Astrocyte of the hippocampus (primary cell): ENCODE measurements at places on chromosomes 4 and X.

DNA sequence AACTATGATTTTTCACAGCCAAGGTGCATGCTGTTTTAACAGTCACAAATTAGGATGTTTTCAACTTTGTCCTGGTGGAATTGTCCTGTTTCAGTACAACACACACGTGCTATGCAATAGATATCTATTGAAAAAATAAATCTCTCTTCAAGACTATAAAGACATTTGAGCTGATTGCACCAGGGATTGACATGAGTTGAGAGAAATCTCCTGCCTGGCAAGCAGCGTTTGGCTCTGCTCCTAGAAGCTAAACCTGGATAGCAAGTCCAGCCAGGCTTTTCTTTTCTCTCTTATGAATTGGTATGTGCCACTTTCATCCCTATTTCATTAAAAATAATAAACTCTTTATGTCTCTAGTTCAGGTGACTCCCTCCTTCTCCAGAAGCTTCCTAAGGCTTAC is 16.6 kb upstream of the NPNT start:
- DNase-seq = no peak

DNA sequence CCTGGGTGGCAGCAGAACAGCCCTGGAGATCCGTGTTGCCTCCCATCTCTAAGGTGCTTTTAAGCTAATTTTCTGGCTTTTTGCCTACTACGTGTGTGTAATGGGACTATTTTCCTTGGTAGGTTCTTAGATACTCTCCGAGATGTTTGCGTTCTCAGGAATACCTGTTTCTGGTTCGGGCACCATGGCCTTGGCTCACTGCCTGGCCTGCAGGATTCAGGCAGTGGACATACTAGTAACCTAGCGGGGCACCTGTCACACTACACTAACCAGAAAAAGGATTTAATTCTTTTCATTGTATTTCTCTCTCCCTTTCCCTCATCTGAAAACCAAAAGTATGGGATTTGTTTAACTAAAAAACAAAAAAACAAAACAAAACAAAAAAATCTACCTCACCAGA is 29.2 kb downstream of the FHIP1A start:
- DNase-seq = no peak

DNA sequence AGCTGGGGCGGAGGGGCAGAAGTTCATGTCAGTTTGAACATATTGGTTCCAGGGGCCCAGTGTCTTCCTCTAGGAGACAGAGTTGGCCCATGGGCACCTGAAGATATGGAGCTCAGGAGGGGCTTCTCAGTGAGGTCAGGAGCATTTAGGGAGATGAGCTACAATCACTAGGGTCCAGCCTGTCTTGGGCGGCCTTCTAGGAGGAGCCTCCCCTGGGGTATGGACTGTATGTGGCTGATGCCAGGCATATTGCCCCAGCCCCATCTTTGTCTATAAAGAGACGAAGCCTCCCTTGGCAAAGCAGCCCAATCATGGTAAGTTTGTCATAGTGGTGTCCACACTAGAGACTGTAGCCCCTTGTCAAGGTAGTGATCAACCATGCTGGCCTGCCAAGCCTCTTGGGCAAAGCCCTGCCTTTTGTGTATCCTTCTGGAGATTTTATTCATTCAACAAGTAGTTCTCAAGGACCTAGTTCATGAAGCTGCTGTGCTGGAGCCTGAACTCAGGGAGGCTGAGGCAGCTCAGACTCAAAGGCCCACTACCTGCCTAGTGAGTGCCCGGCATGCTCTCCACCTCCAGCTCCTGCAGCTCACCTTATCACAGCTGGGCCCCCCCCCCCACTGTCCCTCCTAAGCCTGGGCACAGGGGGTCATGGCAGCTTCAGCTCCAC is 5.4 kb upstream of the CNGA2 start:
- no peak for DNase-seq

DNA sequence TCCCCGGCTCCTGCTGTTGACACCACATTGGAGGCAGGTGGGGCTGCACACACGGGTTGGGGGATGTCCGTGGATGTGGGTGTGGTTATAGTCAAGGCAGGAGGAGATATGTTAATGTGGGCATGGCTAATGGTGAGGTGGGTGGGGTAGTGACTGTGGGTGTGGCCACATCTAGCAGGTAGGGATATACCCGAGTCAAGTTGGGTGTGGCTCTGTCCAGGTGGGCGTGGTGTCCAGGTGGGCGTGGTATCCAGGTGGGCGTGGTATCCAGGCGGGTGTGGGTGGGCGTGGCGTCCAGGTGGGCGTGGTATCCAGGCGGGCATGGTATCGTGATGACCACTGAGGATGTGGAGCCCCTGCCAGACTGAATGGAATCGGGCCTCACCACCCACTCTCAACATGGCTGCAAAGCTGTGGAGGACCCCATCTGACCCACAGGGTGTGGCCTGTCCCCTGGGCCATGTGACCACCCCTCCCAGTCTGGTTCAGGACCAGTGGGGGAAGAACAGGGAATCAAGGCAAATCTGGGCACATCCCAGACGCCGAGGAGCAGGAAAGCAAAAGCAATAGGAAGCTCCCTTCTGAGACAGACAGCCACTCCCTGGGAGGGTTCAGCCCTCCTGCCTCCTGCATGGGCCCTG is 21.0 kb downstream of the MAN2B2 start:
- DNase-seq = no peak

DNA sequence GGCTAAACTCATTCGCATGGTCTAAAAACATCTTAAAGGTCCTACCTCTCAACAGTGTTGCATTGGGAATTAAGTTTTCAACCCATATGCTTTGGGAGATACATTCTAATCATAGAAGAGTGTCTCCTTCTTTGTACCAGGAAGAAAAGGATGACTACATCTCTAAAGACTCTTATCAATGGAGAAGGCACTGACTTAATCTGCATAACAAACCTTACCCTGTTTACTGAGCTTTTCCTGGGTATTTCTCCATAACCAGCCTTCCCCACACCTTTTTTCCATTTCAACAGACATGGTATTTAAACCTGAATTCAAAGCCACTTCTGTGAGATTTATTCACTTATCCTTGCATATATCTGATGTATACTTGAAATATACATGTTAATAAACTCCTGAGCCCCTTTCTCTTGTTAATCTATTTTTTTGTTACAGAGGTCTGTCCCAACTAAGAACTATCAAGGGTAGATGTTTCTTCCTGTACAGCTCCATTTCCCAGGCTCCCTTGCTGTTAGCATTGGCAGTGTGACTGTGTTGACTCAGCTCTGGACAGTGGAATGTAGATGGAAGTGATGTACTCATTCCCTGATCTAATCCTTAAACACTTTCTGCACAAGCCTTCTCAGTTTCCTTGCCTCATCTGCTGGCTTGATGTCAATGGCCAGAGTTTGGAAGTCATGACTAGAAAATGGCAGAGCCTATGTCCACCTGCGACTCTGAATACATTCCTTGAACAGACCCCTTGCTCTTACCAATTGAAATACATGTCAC is 148.9 kb upstream of the CPEB2 start:
- DNase-seq = peak; percentile 79

DNA sequence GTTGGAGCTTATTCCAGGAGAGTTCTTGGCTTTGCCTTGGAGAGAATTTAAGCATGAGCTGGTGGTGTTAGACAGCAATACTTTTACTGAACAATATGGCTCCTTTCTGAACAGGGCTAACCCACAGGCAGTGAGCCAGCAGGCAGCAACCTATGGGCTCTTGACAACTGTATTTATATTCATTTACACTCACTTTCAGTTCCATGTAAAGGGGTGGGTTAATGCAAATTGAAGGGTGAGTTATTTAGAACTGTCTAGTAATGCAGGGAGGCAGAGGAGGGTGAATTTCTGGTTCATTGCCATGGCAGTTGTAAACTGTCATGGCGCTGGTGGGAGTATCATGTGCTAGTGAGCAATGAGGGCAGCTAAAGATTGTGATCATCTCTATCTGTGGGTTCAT is 15.7 kb downstream of the FOXR2 start:
- no peak for DNase-seq

DNA sequence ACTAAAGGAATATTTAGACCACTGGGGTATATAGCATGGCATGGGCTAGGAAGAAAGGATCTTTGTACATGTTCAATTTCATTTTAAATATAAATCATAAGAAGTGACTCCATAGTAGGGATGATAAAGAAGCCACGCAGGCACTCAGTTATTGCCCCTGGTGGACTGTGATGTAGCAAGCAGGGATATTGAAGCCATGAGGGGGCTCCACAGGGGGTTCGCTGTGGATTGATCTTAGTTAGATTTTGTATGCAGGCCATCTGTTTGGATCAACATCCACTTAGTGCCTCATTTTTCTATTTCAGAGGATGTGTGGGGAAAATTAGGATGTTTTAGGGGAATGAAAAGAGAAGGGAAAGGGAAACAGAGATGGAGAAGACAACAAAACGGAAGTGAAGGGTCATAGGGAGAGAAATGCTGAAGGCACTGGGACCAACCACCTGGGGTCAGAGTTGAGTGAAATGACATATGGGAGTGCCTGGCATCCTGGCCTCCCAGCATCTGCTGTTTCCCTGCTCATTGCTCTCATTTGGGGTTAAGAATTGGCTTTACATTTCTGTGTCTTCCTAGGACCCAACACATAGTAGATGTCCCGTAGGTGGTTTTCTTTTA is 11.2 kb upstream of the FREM3 start:
- DNase-seq = no peak

DNA sequence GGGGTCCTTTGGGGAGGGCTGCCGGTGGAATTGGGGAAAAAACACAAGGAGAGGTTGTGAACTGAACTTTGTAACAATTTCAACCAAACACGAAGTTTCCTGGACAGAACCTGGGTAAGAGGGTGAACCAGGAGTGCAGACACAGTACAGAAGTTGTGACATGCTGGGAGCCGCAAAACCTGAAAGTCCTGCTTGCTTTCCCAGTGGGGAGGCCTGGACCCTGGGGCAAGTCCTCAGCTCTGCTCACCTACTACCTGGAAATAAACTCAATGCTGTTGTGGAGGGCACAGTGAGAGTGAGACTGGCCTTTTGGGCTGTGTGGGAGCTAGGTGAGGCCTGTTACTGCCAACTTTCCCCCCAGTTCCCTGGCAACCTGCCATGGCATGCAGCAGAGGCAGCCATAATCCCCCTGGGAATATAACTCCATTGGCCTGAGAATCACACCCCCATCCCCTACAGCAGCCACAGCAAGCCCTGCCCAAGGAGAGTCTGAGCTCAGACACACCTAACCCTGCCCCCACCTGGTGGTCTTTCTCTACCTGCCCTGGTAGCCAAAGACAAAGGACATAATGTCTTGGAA is 162.8 kb downstream of the THOC2 start:
- DNase-seq = no peak

DNA sequence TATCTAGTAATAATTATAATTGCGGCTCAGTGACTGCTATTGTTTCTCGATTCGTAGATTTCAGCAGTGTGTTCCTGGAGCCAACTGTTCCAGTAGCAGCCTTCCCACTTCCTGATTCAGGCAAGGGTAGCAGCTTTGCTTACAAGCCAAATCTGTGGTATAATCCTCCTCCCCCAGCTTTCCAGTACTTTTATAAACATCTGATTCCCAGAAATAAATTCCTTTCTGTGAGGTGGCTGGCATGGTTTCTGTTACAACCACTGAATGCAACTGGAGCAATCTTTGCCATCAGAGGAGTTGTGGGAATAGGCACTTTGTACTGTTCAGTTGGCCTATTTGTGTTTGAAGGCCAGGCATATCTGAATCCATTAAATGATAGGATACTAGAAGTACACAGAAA is 80.0 kb downstream of the GLRA3 start:
- peak; percentile 72 for DNase-seq

GRCh38 chr4:162894387-162894786 is 272.3 kb downstream of the NAF1 start:
- DNase-seq = no peak

GRCh38 chr4:86421461-86421860 is 61.6 kb upstream of the MAPK10 start:
- DNase-seq = no peak

DNA sequence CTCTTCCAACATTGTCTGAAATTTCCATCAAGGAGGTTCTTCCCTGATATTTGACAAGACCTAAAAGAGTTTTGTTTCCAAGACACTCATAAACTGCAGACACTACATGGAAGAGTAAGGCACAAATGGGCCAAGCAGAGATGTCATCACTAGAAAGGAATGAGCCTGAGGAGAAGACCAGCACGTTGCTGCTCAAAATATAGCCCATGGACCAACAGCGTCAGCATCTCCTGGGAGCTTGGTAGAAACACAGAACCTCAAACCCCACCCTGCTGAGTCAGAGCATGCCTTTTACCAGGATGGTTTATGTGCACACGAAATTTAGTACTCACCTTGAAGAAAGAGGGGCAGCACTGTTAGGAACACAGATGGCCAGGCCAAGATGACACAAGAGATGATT is 128.7 kb upstream of the MID1 start:
- DNase-seq = no peak

- no peak for DNase-seq
Measured at GRCh38 chr4:184433258-184433892, 41.0 kb downstream of the IRF2 start.

DNA sequence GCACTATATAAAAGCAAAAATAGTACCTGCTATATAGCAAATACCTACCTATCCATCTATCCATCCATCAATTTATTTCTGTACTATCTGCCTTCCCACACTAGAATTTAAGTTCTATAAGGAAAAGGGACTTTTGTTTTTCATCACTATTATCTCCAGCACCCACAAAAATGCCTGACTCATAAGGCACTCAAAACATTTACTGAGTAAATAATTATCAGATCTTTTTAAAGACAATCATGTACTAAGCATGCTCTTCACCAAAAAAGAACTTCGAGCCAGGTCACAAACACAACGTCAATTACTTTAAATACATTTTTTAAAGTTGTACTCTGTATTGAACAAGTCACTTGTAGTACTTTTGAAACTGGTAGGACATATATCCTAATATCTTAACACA is 119.9 kb downstream of the FBXW7 start:
- peak; percentile 29 for DNase-seq

- peak; percentile 85 for DNase-seq
Measured at GRCh38 chr4:1693131-1693896, 9.2 kb upstream of the FAM53A start.

DNA sequence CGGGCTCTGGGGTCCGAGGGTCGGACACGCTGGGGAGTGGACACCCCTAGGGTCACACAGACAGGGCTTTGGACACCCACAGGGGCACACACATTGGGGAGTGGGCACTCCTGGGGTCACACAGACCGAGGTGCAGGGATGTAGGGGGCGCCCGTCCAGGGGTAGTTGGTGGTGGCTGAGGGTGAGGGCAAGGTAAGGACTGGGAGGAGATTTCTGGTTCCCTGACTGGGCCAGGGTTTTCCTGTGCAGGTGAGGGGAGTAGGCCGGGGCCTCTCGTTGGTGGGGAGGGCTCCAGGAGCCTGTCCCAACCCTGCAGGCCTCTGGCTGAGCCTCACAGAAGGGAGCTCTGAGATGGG is 21.9 kb upstream of the WDR45 start:
- no peak for DNase-seq

DNA sequence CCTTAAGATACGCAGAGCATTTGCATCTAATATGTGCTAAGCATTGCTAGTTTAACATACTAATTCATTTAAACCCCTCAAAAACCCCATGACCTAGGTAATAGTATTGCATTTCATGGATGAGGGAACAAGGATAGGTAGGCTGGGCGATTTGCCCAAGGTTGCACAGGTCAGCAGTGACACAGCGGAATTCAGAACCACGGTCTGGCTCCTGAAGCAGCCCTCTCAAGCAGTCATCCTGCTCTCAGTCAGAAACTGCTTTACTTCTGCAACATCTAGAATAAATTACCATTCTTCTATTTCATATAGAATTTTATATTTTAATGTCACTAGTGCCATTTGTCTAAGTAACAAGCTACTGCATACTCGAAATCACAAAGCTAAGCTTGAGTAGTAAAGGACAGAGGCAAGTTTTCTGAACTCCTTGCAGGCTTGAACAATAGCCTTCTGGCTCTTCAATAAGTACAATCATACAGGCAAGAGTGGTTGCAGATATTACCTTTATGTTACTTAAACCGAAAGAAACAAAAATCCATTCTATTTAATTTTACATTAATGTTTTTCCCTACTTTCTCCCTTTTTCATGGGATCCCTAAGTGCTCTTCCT is 555 bp upstream of the SPP1 start:
- DNase-seq = peak; percentile 37
